Neuronal stem cell (in vitro differentiated cells): ENCODE measurements at places on chromosomes 4 and X.

GRCh38 chr4:13267091-13267490, 217.0 kb downstream of the RAB28 start:
- no peak overlapping the region for H3K27ac ChIP-seq
- no peaks in the 10 kb centered on the region for H3K4me1 ChIP-seq
- DNase-seq = no peak
- no peak overlapping the region for H3K4me3 ChIP-seq
- H3K36me3 ChIP-seq = no peaks in the 10 kb centered on the region

- no peak overlapping the region for H3K27ac ChIP-seq
- H3K4me3 ChIP-seq = no peak overlapping the region
- H3K4me1 ChIP-seq = no peaks in the 10 kb centered on the region
- H3K36me3 ChIP-seq = no peaks in the 10 kb centered on the region
These were observed 165.0 kb downstream of the FHIP1A start for GRCh38 chr4:151573945-151574344.

DNA sequence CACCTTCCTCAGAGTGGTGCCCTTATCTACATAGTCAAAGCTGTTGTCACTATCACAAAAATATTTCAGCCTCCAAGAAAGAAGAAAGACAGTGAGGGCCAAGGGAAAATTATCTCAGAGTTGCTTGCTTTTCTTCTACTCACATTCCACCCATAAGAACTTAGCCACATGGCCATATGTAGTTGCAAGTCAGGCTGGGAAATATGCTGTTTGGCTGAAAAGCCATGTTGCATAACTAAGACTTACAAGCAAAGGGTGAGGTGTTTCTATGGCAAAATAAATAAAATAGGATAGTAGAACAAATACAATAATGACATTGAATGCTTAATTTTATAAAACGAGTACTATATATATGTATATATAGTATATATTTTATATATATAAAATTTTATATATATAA, 365.9 kb upstream of the PABPC4L start:
- no peaks in the 10 kb centered on the region for H3K27me3 ChIP-seq
- DNase-seq = no peak
- no peak overlapping the region for H3K4me3 ChIP-seq
- no peaks in the 10 kb centered on the region for H3K36me3 ChIP-seq

DNA sequence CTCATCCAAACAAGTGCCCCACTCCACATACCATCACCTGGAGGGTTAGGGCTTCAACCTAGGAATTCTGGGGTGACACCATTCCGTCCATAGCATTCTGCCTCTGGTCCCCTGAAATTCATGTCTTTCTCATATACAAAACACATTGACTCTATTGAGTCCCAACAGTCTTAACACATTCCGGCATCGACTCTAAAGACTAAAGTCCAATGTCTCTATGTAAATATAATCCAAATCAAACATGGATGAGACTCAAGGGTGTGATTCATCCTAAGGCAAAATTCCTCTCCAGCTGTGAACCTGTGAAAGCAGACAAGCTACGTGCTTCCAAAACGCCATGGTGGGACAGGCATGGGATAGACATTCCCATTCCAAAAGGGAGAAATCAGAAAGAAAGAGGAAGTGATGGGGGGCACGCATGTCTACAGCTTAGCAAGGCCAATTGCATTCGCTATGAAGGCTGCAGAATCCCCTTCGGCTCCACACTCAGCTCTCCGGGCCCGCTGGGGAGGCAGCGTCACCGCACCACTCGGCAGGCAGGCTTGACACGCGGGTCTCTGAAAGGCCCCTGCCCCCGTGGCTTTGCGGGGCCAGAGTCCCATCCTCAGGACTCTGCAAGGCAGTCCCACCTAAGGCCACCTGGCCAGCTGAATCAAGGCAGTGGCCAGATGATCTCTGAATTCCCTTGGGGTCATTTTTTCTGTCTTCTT, 53.2 kb downstream of the ADRA2C start:
- H3K27ac ChIP-seq = no peak overlapping the region
- H3K27me3 ChIP-seq = peaks cover 9% of the 10 kb centered on the region
- peaks cover 16% of the 10 kb centered on the region for H3K4me1 ChIP-seq
- DNase-seq = no peak
- H3K4me3 ChIP-seq = no peak overlapping the region

- H3K4me1 ChIP-seq = no peaks in the 10 kb centered on the region
- no peak overlapping the region for H3K4me3 ChIP-seq
- H3K36me3 ChIP-seq = peaks cover 95% of the 10 kb centered on the region
- no peaks in the 10 kb centered on the region for H3K27me3 ChIP-seq
- DNase-seq = no peak
These were observed 246.5 kb downstream of the RAPGEF2 start for GRCh38 chr4:159349332-159349731.

GRCh38 chrX:101417981-101418841, 10.2 kb downstream of the HNRNPH2 start:
- peak overlapping the region; percentile 41 for H3K4me3 ChIP-seq
- H3K4me1 ChIP-seq = peaks cover 6% of the 10 kb centered on the region
- H3K27me3 ChIP-seq = no peaks in the 10 kb centered on the region
- peak overlapping the region; percentile 82 for H3K27ac ChIP-seq
- DNase-seq = peak; percentile 59
- H3K36me3 ChIP-seq = peaks cover 14% of the 10 kb centered on the region

DNA sequence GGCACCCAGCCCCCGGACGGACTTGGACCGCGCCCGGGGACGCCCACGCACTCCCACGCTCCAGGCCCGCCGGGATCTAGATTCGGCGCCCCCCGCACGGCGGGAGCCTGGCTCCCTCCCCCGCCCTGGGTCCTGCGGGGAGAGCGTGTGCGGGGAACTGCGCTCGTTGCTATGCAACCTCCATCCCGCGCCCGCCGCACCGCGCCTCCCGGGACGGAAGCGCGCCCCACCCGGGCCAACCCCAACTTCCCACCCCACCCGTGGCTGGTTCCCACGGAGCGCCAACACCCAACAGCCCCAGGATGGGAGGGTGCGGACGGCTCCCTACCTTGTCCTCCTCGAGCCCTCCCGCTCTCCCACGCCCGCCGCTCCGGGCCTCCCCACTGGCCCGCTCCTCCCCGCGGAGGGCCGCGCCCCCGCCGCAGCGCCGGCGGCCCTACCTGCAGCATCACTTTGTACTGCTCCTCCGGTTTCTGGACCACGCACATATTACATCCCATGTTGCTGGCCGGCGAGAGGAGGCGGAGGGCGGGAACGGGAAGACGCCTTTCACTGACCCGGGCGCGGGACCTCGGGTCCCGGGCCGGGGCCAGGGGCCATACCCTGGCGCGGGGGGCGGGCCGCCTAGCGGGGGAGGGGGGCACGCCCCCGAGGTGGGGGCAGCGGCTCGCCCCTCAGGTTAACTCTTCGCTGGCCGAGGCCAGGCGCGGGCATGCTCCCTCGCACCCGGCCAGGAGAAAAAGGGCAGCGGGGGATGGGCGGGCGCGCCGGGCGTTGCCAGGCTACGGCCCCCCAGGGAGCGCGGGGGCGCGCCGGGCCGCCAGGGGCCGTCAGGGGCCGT, at the start of gene PDZD4:
Gene PDZD4 (minus strand): TSS at position 746 of the 841 bp plus-strand sequence. CDS start 246 bp downstream, at position 500.
- peaks cover 17% of the 10 kb centered on the region for H3K27me3 ChIP-seq
- H3K4me3 ChIP-seq = peak within 1 kb of the TSS; percentile 84
- H3K36me3 ChIP-seq = no peaks in the 10 kb centered on the region

DNA sequence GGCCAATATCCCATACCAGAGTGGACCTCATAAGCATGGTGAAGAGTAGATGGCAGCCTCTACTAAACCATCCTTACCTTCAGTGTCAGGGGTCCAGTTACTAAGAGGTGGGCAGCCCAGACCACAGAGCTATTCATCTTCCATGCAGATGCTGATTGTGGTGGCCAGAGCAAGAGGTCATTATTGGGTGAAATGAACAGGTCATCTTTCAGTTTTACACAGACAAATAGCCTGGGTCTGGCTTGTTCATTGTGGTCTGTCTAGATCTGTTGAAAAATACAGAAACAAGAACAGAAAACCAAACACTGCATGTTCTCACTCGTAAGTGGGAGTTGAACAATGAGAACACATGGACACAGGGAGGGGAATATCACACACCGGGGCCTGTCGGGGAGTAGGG, 71.3 kb downstream of the PAK3 start:
- H3K27ac ChIP-seq = no peak overlapping the region
- no peak overlapping the region for H3K4me3 ChIP-seq
- H3K36me3 ChIP-seq = no peaks in the 10 kb centered on the region
- no peak for DNase-seq
- no peaks in the 10 kb centered on the region for H3K27me3 ChIP-seq

- no peak overlapping the region for H3K27ac ChIP-seq
- no peaks in the 10 kb centered on the region for H3K36me3 ChIP-seq
- H3K4me3 ChIP-seq = no peak overlapping the region
- DNase-seq = no peak
These were observed 123.7 kb upstream of the MAP3K15 start for GRCh38 chrX:19639056-19639455.

DNA sequence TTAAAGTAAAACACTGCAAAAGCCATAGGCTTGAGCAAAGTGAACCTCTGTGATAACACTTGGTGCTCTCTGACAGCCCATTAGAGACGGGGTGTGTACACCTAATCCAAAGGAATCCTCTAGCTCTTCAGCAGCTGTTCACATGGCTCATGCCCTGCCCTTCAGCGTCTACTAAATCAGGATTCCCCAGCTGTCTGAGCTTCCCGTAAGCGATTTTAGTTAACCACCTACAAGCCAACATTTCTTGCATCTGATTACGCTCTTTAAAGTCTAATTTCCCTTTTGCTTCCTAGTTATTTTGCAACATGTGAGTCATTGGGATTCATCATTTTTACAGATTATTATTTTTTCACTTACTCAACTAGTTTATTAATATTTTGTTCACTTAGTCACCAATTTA, 6.5 kb downstream of the DMD start:
- H3K27ac ChIP-seq = no peak overlapping the region
- H3K4me3 ChIP-seq = no peak overlapping the region
- no peaks in the 10 kb centered on the region for H3K4me1 ChIP-seq
- DNase-seq = no peak

DNA sequence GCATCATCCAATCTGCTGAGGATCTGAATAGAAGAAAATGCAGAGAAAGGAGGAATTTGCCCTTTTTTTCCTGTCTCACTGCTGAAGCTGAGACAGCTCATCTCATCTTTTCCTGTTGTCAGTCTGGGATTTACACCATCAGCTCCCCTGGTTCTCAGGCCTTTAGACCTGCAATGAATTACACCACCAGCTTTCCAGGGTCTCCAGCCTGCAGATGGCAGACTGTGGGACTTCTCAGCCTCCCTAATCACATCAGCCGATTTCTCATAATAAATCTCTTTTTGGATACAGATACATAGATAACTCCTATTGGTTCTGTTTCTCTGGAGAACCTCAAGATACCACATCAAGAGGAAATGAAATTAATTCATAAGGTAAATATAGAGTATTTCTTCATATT, 134.6 kb upstream of the MAB21L2 start:
- no peak for DNase-seq
- H3K4me1 ChIP-seq = no peaks in the 10 kb centered on the region
- no peaks in the 10 kb centered on the region for H3K27me3 ChIP-seq
- no peak overlapping the region for H3K27ac ChIP-seq
- H3K4me3 ChIP-seq = no peak overlapping the region
